ENCODE measurements at places on chromosomes 1 and 21. TPM values are rescaled to one million over a fixed set of nuclear protein-coding genes. Genes with fewer than 3 reads are reported as not detected.

FCRL4 gene
- total RNA-seq, result not detected

DNA sequence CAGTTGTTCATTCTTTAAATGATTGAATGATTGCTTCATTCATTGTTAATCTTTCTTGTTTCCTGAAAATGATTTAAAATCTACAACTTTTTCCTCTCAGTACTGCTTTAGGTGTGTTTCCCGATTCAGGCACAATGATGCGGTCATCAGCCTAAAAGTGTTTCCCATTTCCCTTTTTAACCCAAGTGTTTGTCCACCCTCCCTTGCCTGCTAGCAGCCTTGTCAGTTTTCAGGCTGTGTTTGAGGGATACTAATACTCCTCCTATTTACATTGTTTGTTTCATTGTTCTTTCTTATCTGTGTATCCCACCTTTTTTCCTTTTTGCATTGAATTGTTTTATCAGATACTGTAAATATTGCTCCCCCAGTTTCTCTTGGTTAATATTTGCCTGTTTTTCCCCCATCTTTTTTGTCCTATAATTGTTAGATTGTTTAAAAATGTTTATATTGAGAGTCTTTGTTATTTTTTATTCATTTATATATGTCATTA lies 131.1 kb downstream of the KIAA0319L start:
- no peaks in the 10 kb centered on the region for H3K27me3 ChIP-seq
- H3K4me3 ChIP-seq, result no peak overlapping the region
- peaks cover 44% of the 10 kb centered on the region for H3K36me3 ChIP-seq
- no peak for DNase-seq
- no peak overlapping the region for H3K27ac ChIP-seq

TBX15 gene
- 0.09 TPM for total RNA-seq

- H3K4me1 ChIP-seq, result peaks cover 12% of the 10 kb centered on the region
- H3K36me3 ChIP-seq, result peaks cover 9% of the 10 kb centered on the region
- no peak for DNase-seq
- H3K27me3 ChIP-seq, result no peaks in the 10 kb centered on the region
- no peak overlapping the region for H3K4me3 ChIP-seq
Measured at GRCh38 chr1:246078126-246078887, 428.8 kb downstream of the SMYD3 start.

DNA sequence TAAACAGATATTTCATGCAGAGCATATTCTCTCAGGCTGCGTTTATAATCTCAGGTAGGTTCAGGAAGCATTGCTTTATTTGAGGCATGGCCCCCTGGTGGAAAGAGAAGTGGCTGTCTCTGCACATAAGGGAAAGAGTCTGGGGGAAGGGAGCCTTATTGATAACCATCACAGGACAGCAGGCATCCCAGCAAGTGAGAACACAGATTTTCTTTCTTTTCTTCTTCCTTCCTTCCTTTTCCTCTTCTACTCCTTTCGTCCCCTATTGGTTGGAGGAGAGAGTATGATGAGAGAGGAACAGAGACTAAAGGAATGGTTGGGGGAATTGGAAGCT lies 21.9 kb downstream of the TSNAX start:
- H3K4me1 ChIP-seq, result no peaks in the 10 kb centered on the region
- H3K4me3 ChIP-seq, result no peak overlapping the region
- H3K27ac ChIP-seq, result no peak overlapping the region
- H3K27me3 ChIP-seq, result no peaks in the 10 kb centered on the region

- peaks cover 18% of the 10 kb centered on the region for H3K4me1 ChIP-seq
- H3K27ac ChIP-seq, result no peak overlapping the region
- DNase-seq, result peak; percentile 65
- H3K4me3 ChIP-seq, result peak overlapping the region; percentile 73
- no peaks in the 10 kb centered on the region for H3K36me3 ChIP-seq
- H3K27me3 ChIP-seq, result peaks cover 43% of the 10 kb centered on the region
Measured at GRCh38 chr1:18955441-18956192, 859 bp downstream of the IFFO2 start.

WNT4 gene
- total RNA-seq, result 38.7 TPM

DNA sequence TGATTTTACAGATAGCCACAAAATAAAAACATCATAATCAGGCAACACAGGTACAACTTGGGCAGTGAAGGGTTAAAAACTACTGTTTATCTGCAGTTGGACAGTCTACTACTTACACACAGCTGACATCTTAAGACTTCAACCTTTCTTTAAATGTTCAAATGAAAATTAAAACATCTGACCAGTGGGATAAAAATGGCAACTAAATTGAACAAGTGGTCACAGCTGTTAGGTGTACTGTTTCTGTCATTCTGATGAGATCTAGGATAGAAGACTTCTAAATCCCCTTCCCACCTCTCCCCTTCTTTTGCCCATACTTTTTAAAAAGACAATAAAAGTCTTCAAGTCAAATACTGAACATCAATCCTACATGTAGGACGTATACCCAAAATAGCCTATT lies 56.2 kb downstream of the ENAH start:
- DNase-seq, result no peak
- H3K27me3 ChIP-seq, result no peaks in the 10 kb centered on the region
- peaks cover 14% of the 10 kb centered on the region for H3K4me1 ChIP-seq

DNA sequence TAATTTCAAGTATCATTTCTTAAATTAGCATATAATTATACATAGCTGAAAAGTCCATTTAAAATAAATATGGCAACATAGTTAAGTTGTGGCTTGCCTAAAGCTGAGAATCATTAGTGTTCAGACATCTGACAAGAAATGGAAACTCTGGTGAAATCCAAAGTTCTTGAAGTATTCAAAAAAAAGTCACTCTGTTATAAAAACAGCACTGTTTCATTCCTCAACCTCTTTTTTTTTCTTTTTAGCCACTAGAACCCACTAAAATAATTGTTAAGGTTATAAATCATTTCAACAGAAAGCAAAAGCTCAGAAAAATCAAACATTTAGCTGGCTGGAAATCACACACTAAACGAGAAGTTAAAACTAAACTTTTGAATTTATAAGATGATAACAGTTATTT lies 476.7 kb downstream of the LTN1 start:
- no peaks in the 10 kb centered on the region for H3K36me3 ChIP-seq
- H3K27me3 ChIP-seq, result no peaks in the 10 kb centered on the region
- peaks cover 24% of the 10 kb centered on the region for H3K4me1 ChIP-seq
- H3K27ac ChIP-seq, result no peak overlapping the region
- H3K4me3 ChIP-seq, result no peak overlapping the region
- no peak for DNase-seq

DNA sequence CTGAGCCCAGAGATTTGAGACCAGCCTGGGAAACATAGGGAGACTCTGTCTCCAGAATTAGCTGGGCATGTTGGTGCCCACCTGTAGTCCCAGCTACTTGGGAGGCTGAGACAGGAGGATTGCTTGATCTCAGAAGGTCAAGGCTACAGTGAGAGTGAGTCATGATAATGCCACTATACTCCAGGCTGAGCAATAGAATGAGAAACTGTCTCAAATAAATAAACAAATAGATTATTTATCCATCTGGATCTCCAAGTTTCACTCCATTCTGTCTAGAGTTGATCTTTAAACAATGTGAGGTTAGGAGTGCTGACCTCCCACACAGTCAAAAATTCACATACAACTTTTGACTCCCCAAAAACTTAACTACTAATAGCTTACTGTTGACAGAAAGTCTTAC lies 106.8 kb upstream of the PALMD start:
- peaks cover 14% of the 10 kb centered on the region for H3K4me1 ChIP-seq
- DNase-seq, result no peak

PALMD gene
- 0.32 TPM for total RNA-seq

GRCh38 chr1:110102081-110102480 lies 10.2 kb upstream of the UBL4B start:
- peak overlapping the region; percentile 83 for H3K27ac ChIP-seq
- no peaks in the 10 kb centered on the region for H3K36me3 ChIP-seq
- H3K4me1 ChIP-seq, result peaks cover 75% of the 10 kb centered on the region

GRCh38 chr1:160330119-160330518 lies 12.9 kb downstream of the COPA start:
- H3K4me3 ChIP-seq, result no peak overlapping the region
- peaks cover 49% of the 10 kb centered on the region for H3K36me3 ChIP-seq
- no peak overlapping the region for H3K27ac ChIP-seq
- H3K4me1 ChIP-seq, result no peaks in the 10 kb centered on the region

SUSD4 gene
- total RNA-seq, result 0.49 TPM

TRAF3IP3 gene
- 1.1 TPM for total RNA-seq

DNA sequence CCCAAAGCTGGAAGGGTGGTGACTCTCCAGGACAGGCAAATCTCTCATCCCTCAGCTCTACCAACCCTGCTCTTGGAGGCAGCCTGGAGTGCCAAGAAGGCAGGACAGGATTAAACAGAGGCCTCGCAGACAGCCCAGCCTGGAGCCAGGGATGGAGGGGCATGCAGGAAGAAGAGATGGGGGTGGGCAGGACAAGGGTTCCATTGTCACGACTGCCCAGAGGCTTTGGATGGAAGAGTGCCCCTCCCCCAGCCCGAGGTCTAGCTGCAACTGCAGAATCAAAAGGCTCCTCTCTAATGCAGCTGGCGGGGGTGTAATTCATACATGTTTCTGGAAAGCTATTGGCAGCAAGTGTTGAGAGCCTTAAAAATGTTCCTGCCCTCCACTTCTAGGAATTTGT lies 8.8 kb downstream of the RAB7B start:
- no peak overlapping the region for H3K27ac ChIP-seq
- H3K4me1 ChIP-seq, result no peaks in the 10 kb centered on the region
- no peak for DNase-seq
- H3K36me3 ChIP-seq, result no peaks in the 10 kb centered on the region
- peaks cover 10% of the 10 kb centered on the region for H3K27me3 ChIP-seq

- peaks cover 23% of the 10 kb centered on the region for H3K4me1 ChIP-seq
- DNase-seq, result no peak
- H3K27ac ChIP-seq, result no peak overlapping the region
- peaks cover 12% of the 10 kb centered on the region for H3K36me3 ChIP-seq
- H3K4me3 ChIP-seq, result no peak overlapping the region
Measured at GRCh38 chr1:8043621-8044020, 17.5 kb upstream of the ERRFI1 start.

SPATA1 gene
- total RNA-seq, result 1.2 TPM

HOOK1 gene
- 73.7 TPM for total RNA-seq

DNA sequence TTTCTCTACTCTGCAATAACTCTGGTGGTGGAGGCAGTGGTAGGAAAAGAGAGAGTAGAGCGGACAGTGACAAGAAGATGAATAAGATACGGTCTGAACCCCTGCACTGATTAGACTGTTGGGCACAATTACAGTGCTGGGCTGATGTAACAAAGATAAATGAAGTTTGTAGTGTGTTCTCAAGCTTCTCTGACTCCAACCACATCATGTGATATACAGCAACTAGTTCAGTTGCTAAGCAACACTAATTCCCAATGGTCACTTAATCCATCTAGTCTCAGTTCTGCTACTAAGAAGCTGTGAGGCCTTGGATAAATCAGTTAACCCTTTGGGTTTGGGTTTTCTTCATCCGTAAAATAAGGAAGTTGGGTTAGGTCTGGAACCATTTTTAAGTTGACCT lies 17.3 kb downstream of the DDR2 start:
- no peaks in the 10 kb centered on the region for H3K36me3 ChIP-seq
- peaks cover 16% of the 10 kb centered on the region for H3K4me1 ChIP-seq
- no peaks in the 10 kb centered on the region for H3K27me3 ChIP-seq
- no peak for DNase-seq
- H3K4me3 ChIP-seq, result no peak overlapping the region

GRCh38 chr1:12601700-12602658 lies 16.0 kb downstream of the DHRS3 start:
- peak overlapping the region; percentile 48 for H3K4me3 ChIP-seq
- peaks cover 17% of the 10 kb centered on the region for H3K36me3 ChIP-seq
- H3K27ac ChIP-seq, result peak overlapping the region; percentile 96
- no peaks in the 10 kb centered on the region for H3K27me3 ChIP-seq

GRCh38 chr1:181086926-181087325 lies 1.6 kb upstream of the IER5 start:
- H3K36me3 ChIP-seq, result no peaks in the 10 kb centered on the region
- H3K27ac ChIP-seq, result no peak overlapping the region
- peaks cover 23% of the 10 kb centered on the region for H3K4me1 ChIP-seq

GRCh38 chr1:22776035-22776613 lies 65.5 kb downstream of the EPHB2 start:
- H3K4me3 ChIP-seq, result no peak overlapping the region
- peak overlapping the region; percentile 4 for H3K27ac ChIP-seq
- no peak for DNase-seq
- H3K36me3 ChIP-seq, result no peaks in the 10 kb centered on the region
- H3K4me1 ChIP-seq, result peaks cover 73% of the 10 kb centered on the region

DNA sequence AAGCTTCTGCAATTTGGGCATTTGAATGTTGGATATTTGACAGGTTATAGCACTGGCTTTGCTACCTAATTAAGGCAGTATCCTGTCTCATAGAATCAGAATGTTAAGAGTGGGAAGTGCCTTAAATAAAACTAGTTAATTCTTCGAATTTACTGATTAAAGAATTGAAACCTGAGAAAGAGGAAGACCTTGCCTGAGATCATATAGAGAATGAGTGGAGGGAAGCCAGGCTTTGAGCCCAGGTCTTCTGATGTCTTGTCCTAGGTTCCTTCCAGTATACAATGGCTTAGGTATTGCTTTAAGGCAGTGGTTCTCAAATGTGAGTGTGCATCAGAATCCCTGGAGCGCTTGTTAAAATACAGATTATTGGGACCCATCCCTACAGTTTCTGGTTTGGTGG lies 20.9 kb upstream of the SH3BGRL3 start:
- H3K27me3 ChIP-seq, result no peaks in the 10 kb centered on the region
- DNase-seq, result no peak
- H3K27ac ChIP-seq, result no peak overlapping the region
- peaks cover 47% of the 10 kb centered on the region for H3K36me3 ChIP-seq
- H3K4me1 ChIP-seq, result no peaks in the 10 kb centered on the region
- no peak overlapping the region for H3K4me3 ChIP-seq

DNA sequence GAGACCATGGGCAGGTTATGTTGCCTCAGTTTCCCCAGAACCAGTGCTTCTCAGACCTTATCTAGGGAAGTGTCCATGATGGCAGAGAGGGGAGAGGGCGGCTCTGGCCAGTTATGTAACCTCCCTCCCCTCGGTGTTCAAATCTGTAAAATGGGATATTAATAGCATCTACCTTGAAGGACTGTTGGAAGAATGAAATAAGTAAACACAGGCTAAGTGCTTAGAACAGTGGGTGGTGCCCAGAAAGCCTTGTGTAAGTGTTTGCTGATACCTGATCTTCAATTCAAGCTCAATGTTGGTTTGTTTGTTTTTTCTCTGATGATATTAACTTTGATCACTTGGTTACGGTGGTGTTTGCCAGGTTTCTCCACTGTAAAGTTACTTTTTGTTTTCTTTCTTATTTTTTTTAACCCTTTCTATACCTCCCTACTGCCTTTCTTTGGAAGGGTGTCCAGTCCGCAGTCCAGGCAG lies 34.9 kb downstream of the EPHA2 start:
- peaks cover 20% of the 10 kb centered on the region for H3K36me3 ChIP-seq
- H3K4me1 ChIP-seq, result peaks cover 19% of the 10 kb centered on the region
- no peak overlapping the region for H3K4me3 ChIP-seq
- no peak for DNase-seq
- no peaks in the 10 kb centered on the region for H3K27me3 ChIP-seq

- H3K27me3 ChIP-seq, result no peaks in the 10 kb centered on the region
- no peak overlapping the region for H3K4me3 ChIP-seq
- peak overlapping the region; percentile 40 for H3K27ac ChIP-seq
Measured at GRCh38 chr1:107195476-107195875, 54.6 kb downstream of the NTNG1 start.

SEC16B gene
- 3.2 TPM for total RNA-seq

DNA sequence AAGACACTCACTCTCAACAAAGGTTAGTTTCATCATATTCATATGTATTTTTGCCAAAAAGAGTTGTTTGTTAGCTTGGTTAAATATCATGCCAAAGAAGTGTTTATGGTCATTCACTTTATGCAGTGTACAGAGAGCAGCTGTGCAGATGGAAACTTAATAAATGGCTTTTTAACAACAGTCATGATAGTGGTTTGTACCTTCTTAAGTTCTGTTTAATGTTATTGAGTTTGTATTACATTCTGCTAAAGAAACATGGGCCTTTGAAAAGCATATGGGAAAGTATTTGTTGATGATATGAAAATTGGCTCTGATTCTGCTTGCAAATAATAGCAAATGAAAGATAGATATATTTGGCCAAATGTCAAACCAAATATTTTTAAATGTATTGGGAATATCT lies 607.3 kb downstream of the NCAM2 start:
- peaks cover under 1% of the 10 kb centered on the region for H3K27me3 ChIP-seq
- no peaks in the 10 kb centered on the region for H3K36me3 ChIP-seq
- H3K27ac ChIP-seq, result no peak overlapping the region
- no peaks in the 10 kb centered on the region for H3K4me1 ChIP-seq
